ENCODE measurements at places on chromosomes 1 and 21. TPM values are rescaled to one million over a fixed set of nuclear protein-coding genes. Genes with fewer than 3 reads are reported as not detected.

SERINC2 gene
- 9.4 TPM for polyA plus RNA-seq

NBPF4 gene
- polyA plus RNA-seq = not detected

MROH7 gene
- 0.22 TPM for polyA plus RNA-seq

HTR6 gene
- not detected for polyA plus RNA-seq

PDZK1IP1 gene
- 11.0 TPM for polyA plus RNA-seq

CZIB gene
- 118 TPM for polyA plus RNA-seq

NPL gene
- 35.0 TPM for polyA plus RNA-seq

S100A7A gene
- polyA plus RNA-seq = not detected

SHISAL2A gene
- polyA plus RNA-seq = 0.18 TPM

DDI2 gene
- polyA plus RNA-seq = 4.2 TPM

SPATA21 gene
- 0.13 TPM for polyA plus RNA-seq

THEM5 gene
- not detected for polyA plus RNA-seq

NUDT4B gene
- polyA plus RNA-seq = 6.0 TPM

SPRR2E gene
- not detected for polyA plus RNA-seq

PDE4B gene
- 10.0 TPM for polyA plus RNA-seq

BACE2 gene
- polyA plus RNA-seq = 36.4 TPM

TEDDM1 gene
- polyA plus RNA-seq = not detected

KAZN gene
- polyA plus RNA-seq = 13.7 TPM

RNU1-4 gene
- not detected for polyA plus RNA-seq

HHAT gene
- 1.8 TPM for polyA plus RNA-seq

MTARC1 gene
- polyA plus RNA-seq = 136 TPM

GNAT2 gene
- polyA plus RNA-seq = 0.07 TPM

Measured in adipose tissue (tissue), 3 donors.